Immature natural killer cell (primary cell): ENCODE measurements at places on chromosomes 5 and 9. TPM values are rescaled to one million over a fixed set of nuclear protein-coding genes. Genes with fewer than 3 reads are reported as not detected.
A peak's percentile ranks its signal among the peaks of the same experiment; 100 is the strongest.

GRCh38 chr5:156178117-156178516 is 148.8 kb upstream of the SGCD start:
- DNase-seq = no peak

DNA sequence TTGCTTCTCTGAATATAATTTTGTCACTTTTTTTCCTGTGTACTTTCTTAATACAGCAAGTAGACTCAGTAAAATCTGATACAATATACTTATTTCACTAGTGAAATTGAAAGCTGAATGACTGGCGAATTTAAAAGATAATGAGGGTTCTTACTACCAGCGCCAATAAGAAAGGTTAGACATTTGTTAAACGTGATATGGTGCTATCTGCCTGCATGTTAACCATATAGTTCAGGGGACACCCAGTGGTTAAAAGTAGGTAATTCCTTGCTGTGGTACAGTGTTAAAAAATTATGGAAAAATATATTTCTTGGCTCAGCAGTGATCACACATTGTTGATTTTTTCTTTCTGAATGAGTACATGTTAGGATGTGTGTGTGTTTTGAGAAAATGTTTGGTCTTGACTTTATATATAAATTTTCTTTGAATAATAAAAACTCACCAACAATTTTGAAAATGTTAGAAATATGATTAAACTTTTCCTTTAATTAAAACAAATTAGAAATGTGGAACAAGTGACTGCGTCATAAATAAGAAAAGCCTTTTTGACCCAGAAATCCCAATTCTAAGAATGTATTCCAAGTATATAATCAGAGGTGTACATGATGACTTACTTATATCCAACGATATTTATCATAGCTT is 25.8 kb downstream of the CAST start:
- peak; percentile 34 for DNase-seq

DNA sequence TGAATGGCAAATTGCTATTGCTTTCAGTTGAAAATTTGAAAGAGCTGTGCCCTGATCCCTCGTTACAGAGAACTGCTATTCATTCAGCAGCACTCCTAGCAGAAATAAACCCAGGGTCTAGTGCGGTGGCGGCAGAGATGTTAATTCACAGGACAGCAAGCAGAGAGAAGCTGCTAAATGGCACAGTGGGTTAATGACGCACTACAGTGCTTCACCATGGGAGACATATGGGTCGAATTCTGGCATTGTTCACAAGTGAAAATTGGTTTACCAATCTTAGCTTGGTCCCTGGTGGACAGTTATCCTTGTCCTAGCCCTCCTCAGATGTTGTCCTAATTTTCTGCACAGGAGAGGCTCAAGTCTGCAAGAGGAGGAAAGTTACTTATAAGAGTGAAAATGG is 807.4 kb downstream of the TLE1 start:
- no peak for DNase-seq

DNA sequence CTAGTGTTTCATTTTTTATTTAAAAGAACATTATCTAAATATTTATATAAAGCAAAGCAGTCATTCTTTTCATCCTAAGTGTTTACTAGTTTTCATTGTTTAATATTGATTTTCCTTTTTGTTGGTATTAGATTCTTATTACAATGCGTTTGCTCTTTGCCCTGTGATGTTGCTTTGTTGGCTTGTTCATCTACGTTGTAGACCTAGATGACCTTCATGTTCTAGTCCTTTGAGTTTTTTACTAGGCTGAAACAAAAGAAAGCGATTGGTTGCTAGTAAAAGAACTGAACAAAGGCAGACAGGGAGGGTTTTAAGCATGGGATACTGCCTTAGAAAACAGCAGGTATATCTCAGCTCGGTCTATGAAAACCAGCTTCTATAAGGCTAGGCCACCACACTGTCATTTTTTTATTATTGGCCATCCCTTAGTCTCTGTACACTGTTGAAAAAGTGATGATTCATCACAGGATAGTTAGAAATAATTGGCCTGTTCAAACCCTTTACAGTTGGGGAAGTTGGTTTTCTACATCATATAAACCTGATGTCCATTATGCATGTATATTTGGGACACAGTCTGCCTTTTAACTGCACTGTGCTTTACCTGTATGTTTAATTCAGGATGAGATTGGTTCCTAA is 119.0 kb downstream of the ZCCHC7 start:
- DNase-seq = no peak

DNA sequence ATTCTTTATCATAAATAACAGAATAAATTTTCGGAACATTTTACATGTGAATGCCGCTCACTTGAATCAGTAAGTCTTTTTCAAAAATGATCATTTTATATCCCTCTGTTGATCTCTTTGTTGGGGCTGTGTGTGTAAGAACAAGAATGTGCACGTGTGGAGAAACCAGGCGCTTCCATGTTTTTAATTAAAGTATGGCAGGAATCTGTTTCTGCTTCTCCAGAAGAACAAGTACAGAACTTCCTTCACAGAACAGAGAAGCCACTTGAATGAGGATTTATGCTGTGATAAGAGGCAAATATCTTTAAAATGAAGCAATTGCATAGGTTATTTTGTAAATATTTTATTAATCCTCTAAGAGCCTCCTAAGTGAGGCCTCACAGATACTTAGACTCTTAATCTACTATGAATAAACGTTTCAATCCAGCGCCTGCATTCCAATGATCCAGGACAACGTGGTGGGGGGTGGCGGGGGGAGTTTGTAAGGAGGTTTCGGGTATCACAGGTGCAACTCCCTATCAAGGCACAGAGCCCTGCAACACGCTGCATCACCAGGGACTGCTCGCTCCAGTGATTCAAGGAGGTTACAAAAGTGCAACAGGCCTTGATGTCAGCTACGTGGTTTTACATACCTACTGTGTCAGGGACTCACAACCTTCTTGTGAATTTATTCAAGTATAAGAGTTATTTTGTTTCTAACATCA is 409.2 kb downstream of the BNC2 start:
- DNase-seq = no peak

DNA sequence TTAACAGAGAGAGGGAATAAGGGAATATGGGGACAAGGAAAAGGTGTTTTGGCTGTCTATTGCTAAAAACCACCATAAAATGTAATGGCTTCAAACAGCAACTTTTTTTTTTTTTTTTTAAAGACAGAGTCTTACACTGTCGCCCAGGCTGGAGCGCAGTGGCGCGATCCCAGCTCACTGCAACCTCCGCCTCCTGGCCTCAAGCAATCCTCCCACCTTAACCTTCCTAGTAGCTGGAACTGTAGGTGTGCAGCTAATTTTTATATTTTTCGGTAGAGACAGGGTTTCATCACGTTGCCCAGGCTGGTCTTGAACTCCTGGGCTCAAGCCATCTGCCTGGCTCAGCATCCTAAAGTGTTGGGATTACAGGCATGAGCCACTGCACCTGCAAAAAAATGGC is 4.3 kb upstream of the SPATA24 start:
- no peak for DNase-seq

DNA sequence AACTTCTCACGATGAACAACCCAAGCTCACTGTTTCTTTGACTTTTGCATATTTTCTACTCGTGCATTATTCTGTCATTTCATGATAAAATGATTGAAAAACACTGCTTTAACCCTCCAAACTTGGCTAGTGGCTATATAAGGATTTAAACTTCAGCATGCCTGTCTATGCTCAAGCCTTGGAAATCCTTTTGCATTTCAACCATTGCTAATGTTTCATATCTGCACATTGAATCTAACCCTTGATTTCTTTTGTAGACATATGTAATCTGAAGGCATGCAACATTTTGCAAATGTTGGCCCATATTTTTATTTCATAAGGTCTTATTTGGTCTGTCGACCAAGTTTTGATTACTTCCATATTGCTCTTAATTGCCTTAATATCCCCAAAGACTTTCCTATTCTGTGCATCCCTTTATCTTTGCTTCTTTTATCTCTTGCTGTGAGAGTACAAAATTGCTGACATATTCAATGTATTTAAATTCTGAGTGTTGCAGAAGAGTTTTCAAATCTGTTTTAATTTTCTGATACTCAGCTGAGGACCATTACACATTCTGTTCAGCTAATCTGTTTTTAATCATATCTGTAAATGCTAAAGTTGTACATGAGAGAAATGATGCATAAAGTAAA is 403.7 kb upstream of the ZNF608 start:
- no peak for DNase-seq

The OMD gene
- not detected for polyA plus RNA-seq

- no peak for DNase-seq
These were observed 33.1 kb upstream of the HTR4 start for GRCh38 chr5:148687427-148687826.

The SCGB3A1 gene
- not detected for polyA plus RNA-seq

DNA sequence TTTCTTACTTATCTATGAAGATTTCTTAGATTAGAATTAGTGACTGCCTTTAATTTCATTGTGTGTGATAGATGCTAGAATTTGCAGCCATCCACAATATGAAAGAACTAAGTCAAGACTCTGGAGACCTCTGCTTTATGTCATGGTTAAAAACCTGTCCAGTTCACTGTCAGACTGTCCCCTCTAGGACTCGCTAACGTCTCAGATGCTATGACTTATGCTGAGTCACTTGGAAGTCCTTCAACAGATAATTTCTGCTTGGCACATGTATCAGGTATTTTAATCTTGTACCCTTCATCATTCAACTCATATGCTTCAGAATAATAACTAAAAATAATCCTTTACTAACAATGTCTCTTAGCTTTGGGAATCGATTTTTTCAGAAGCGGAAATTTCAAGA is 230.5 kb upstream of the DMAC1 start:
- DNase-seq = no peak

DNA sequence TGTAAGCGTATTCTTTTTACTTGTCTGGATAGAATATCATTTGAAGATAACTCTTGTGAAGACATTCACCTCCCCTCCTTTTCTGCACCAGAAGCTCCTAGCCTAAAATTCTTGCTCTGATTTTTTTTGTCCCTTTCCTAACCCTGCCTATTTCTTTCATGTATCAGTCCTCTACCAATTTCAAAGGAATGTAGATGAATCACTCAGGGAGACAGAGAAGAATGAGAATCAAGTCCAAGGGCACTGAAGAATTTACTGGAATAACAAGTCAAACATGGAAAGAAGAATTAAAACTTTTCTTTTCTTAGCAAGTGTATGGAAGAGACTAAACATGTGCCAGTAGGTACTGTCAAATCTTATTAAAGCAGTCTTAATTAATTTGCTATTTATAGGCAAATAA is 618.7 kb downstream of the DNAH5 start:
- DNase-seq = no peak

DNA sequence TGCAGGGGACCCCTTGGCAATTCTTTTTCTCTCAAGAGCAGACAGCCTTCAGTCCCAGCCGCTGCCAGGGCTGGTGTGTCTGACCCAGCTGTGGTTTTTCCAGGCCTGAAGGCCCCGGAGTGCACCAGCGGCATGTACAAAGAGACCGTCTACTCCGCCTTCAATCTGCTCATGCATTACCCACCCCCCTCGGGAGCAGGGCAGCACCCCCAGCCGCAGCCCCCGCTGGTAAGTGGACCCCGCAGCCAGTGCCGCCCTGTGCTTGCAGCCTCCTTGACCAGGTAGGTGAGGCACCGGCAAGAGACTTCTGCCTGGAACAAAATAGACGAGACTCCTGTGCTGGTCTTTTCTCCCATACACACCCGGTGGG is 1.3 kb downstream of the TCF7 start:
- no peak for DNase-seq

DNA sequence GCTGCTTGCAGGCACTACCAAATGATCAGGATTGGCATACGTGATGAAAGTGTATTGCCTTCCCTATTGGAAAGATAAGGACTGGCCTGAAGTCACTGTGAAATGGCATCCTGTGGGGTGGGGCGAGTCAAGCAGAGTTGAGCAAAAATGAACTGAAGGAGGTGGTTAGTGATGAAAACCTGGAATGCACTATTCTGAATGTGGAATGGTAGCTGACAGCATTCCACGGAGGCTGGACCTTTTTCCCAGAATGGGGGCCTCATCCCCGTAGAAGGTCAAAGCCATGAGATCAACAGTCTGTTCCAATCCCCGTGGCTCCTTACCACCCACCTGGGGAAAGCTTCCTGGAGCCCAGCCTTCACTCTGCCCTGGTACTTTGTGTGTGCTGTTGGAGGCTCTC is 37.7 kb downstream of the ASS1 start:
- DNase-seq = no peak

DNA sequence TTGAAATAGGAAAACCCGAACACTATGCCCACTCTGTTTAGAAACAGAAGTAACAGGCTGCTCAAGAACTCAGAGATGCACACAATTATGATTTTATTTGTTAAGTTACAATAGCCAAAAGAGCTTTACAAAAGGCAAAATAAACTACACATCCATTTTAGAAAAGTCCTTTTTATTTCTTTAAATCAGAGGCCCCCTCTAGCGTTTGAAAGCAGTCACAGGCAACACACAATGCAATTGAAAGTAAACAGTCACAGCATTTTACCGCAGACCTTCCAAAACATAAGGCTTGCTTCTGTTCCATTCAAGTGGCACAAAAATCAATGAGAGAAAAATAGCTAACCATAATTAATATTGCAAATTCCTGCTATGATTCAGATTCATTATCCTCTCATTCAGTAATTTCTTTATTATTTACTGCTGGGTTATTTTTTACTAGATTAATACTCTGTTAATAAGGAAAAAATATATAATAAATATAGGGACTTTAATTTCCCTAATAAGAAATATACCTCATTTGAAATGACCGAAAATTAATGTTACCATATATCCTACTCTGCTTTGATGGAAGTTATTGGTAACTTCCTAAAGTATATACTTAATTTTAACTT is 78.3 kb downstream of the CEP120 start:
- DNase-seq = no peak

DNA sequence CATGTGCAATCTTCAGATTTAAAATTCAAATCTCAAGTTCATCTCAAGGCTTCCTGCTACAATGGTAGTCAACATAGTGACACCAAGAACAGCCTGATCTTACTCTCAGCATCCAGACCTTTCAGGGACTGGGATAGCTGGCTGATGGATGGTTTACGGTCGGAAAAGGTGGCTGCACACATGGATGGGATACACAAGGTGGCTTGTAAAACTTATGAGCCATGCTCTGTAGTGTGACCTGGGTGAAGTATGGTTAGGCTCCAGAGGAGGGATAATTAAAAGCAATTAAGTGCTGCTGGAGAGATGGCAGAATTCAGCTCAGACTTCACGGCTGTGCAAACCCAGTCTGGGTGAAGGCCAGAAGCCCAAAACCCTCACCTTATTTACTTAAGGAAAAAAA is 379.5 kb downstream of the NFIB start:
- DNase-seq = no peak

DNA sequence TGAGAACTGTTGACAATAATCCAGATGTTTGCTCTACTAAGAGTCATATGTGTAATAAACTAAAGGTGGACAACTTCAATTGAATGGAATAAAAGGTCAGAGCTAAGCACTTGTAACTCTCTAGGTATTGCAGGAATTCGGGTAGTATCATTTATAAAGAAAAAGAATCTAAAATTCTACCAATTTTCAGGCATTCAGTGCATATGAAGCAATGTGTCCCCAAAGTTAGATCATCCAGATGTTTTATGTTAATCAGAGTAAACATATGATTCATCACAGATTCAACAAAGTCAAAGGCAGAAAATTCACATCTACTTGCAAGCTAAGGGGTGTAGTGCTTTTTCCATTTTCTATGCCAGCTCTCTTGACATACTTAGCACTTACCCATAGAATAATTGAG is 477.1 kb downstream of the PDE4D start:
- DNase-seq = no peak

- DNase-seq = no peak
These were observed 125.9 kb upstream of the MYO10 start for GRCh38 chr5:17061973-17062470.
